ENCODE measurements at places on chromosomes 4 and X.
A peak's percentile ranks its signal among the peaks of the same experiment; 100 is the strongest.

- no peak for DNase-seq
Measured at GRCh38 chr4:8910100-8910821, 38.6 kb upstream of the HMX1 start.

DNA sequence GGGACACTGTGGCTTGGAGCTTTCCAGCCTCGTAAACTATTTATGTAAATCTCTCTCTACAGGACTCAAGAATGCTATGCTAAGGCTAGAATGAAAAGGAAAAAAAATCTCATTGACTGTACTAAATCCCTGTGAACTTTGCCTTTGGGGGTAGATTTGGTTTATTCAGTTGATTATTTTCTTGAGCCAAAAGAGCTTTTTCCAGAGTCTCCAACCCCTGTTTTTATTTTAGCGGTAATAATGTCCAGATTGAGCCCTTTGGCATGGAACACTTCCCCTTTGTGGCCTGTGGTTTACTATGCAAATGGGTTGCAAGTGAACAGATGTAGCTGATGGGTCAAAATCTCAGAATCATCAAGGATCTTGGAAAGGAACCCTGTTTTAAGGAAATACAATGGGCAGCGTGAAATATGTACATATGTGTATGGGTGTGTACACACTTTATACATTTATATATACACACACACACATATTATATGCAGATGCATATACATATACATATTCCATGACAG, 72.9 kb downstream of the FAM9B start:
- DNase-seq = peak; percentile 12

GRCh38 chr4:100146756-100147155, 43.5 kb downstream of the DDIT4L start:
- no peak for DNase-seq

DNA sequence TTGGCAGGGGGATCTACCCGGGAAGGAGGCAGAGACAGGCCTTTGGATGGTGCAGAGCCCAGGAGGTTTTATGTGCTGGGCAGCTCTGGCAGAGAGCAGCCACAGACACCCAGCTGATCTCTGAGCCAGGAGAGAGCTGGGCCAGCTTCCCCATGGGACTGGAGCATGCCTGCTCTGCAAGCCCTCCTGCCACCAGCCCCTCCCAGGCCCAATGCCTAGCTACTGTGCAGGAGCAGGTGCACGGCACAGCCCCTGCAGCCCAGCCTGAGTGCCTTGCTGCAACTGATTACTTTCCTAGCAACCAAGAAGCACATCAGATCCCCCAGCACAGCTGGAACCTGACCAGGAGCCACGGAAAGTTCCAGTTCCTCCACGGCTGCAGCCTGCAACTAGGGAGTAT, 57.8 kb upstream of the BEND2 start:
- DNase-seq = no peak

GRCh38 chr4:61277785-61278760, 77.9 kb downstream of the ADGRL3 start:
- DNase-seq = no peak

GRCh38 chr4:82005158-82005557, 368.6 kb downstream of the HNRNPD start:
- no peak for DNase-seq

- DNase-seq = no peak
Measured at GRCh38 chrX:125940985-125941384, 225.1 kb downstream of the DCAF12L2 start.

DNA sequence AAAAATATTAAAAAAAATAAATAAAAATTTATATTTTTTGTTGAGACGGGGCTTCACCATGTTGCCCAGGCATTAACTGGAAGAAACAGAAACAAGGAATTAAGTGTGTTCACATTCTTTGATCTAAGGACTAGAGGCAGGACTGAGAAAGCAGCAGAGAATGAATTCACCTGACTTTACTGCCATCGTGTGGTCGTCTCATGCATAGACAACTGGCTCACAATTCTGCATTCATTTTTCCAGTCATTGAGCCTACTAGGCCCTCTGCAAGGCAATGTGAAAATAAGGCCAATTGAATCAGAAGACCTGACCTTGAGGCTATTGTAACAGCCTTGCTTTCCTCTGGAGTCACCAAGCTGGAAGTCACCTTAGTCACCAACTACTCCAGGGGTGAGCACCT, 37.4 kb downstream of the LHFPL1 start:
- DNase-seq = no peak

DNA sequence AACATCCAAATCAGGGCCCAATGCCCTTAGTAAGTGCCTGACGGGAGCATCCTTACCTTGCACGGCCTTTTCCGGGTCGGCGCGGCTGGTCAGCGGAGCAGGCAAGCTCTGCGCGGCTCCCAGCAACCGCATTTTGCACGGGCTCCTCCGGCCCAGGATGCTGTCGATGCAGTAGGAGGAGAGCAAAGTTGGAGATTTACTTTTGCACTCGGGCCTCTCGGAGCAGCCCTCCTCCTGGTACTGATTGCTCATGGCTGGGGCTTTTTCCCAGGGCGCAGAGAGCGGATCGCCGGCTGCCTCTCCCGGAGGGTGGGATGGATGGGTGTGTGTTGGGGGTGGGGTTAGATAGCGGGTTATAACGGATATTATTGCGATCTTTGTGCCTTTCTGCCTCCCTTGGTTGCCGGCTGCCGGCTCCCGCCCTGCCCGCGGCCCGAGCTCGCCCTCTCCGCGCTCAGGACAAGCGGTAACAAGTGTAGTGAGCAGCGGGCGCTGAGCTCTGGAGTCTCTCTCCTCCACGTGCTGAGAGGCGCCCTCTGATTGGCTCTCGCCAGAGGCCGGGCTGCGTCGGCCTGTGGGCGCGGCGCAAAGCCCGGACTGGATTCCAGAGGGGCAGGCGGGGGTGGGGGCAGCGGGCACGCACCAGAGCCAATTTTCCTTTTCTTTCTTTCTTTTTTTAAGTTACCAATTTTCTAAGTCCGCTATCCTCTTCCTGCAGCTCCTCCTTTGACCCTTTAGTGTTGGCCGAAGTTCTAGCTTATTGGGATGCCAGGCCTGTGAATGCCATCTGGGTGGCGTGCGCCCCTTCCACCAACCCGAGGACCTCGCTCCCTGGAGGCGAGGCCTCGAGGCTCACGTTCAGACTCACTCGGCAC, at the start of gene ARX:
ARX (minus strand) TSS at position 480 of the 875 bp plus-strand sequence; CDS start at position 252, 228 bp downstream.
- DNase-seq = peak; percentile 47

- DNase-seq = no peak
Measured at GRCh38 chr4:182449186-182449929, 206.2 kb downstream of the TENM3 start.

DNA sequence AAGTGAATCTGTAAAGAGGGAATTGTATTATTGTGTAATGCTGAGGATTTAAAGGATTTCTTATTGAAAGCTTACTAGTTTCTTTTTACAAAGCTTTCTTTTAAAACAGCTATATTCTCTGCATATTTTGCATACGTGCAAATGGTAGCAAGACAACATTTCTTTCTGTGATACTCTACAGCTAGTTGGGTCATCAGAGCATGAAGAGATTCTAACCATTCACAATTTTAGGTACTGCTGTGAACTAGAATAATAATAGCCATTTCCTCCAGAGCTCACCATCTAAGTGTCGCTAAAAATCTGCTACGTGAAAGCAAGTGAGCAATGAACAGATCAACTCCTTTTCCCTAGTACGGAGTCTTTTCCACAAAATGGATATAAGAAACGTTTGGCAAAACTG, 37.3 kb downstream of the ARHGAP6 start:
- DNase-seq = no peak

Data from HL-60 (cell line).